Ammon's horn (tissue), 1 donor: ENCODE measurements at places on chromosomes 2 and 18.

DNA sequence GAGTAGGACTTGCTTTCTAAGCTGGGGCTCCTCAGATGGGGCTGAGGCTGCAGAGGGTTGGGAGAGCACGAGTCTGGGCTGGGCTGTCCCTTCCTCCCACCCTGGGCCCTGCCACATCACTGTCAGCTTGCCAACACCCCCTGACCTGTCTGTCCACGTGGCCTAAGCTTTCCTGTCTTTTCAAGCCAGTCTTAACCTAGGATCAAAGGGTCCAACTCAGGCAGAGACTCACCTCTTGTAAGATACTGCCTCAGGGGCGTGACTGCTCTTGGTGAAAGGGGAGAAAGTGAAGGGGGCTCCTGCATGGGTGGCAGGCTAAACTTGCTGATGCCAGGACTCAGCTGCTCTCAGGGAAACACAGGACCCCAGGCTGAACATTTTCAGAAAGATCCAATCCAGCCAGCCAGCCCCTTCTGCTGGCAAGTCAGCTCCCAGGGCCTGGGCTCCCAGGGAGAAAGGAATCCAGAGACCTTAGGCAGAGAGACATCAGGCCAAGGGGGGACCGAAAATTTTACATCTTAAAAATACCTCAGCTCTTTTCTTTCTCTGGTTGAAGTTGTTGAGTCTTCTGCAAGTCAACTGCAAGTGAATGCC lies 144.2 kb upstream of the ID2 start:
- DNase-seq: no peak

- DNase-seq: no peak
Observed at GRCh38 chr2:240619506-240620148, 5.7 kb upstream of the GPR35 start.

GRCh38 chr2:64442801-64443429 lies 11.0 kb upstream of the LGALSL start:
- DNase-seq: no peak

DNA sequence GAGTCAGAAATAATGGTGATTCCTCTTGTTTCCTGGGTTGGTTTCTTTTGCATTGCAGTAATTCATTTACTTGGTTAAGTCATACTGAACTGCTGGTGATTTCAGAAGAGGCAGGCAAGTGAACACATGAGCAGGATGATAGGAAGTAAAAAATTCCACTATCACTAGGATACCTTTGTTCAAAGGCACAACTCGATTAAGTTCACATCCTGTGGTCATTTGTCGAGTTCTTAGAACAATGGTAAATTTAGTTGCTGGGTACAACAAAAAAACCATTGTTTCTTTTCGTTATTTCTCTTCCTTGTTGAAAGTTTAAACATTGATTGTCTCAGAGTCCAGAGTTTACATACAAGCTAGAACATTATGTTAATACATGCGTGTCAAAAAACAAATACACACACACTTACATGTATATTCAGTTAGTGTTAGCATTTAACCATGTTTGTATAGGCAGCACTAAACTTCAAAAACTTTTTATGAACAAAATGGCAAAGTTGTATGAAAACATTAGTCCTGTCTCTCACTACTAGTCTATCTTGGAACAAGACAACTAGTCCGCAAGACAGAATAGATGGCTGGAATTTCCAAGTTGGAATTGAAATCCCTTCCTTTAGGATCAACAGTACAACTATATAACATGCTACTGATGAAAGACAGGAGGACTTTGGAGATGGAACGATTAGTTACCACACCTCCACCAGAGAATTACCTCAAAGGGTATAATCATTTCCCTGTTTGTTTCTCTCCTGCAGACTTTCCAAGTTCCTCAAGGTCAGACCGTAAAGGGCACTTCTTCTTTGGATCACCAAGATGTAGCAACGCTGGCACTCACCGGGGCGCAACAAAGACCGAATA lies 26.2 kb downstream of the STK39 start:
- no peak for DNase-seq

DNA sequence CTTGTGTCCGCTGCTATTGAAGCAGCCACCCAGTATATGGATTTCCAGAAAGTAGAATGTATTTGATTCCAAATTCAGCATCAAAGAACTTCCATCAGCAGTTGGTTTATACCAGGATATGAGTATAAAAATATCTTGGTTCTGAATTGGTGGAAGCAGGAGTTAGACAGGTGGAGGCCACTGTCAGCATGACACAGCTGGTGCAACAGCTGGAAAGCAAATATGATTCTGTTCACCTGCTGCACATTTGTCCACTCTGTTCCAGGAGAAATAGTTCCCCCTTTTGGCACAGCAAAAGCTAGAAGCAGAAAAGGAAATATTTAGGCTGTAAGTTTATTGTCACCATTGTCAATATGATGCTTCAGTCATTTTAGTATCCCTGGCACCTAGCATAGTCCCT lies 41.2 kb downstream of the KIAA2012 start:
- no peak for DNase-seq

DNA sequence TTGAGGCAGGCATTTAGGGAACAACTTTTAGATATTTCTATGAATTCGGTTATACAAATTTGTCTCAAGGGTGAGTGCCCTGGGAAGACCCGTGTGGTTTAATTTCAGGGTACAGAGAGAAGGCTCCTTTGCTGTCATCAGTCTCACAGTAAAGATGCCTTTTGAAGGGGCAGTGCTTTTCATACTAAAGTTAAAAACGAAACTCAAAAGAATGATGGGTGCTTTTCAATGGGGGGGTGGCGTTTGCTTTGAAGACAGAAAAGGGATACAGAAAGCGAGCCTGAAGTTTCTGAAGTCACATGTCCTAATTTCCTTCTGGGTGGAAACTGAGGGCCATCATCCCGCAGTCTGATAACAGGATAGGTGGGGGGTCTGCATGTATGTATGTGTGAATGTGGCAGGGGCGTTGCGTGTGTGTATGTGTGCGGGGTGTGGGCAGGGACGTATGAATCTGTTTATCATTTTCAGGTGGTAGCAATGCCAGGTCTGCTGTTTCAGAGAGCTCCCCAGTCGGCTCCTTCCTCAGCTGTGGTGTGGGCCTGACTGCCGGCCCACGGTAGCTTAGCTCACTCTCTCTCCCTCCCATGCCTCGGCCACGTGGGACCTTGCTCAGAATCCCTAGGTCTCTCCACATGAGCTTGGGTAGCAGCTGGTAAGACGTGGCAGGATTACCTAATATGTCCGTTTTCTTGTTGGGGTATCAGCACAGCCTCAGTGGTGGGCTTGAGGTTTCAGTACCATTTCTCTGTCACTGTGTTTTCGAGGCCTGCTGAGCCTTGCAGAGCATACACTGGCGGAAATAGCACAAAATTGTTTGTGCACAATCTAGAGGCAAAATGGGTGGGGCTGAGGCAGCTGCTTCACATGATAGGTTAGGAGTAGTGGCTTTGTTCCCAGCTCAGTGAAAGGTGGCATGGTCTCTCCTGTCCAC lies 32.7 kb downstream of the ARHGAP25 start:
- no peak for DNase-seq

GRCh38 chr18:48996901-48997463 lies 46.2 kb upstream of the SMAD7 start:
- no peak for DNase-seq

DNA sequence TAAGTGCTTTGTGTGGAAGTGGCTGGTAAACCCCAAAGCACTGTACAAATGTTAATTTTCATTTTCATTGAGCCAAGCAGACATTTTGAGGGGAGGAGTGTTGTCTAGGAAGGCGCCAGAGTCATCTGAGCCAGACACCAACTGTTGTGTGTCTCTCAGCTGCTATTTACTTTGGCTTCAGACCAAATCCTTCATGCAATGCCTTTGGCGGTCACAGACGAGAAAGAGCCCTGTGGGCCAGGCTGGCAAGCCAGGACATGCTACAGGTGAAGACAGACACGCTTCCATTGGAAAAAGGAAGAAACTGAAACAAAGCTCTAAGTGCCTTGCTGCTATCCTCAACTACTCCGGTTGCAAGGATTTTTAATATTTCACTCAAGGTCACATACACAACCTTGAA lies 115.4 kb upstream of the CDC42EP3 start:
- no peak for DNase-seq

DNA sequence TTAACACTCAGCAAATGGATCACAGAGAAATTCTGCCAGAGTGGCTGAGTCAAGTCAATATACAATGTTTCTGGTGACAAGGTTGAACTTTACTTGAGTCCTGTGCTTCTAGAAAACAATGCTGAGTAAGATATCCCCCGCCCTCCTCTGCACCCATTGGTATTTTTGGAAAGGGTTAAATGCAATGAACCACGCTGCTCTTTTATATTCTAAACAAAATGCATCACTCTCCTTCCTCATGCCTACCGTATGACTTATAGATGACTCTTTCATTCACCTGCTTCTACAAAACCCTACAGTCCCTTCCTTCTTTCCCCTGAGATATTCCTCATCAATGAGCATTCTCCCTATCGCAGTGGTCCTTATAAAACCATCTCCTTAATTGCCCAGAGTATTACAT lies 168.8 kb downstream of the TXNL1 start:
- no peak for DNase-seq

GRCh38 chr2:178553047-178553446 lies 72.8 kb downstream of the PLEKHA3 start:
- DNase-seq: peak; percentile 16

GRCh38 chr2:133292259-133292658 lies 276.0 kb downstream of the NCKAP5 start:
- no peak for DNase-seq

- no peak for DNase-seq
Observed at GRCh38 chr2:237900891-237901831, 41.7 kb downstream of the RAMP1 start.

DNA sequence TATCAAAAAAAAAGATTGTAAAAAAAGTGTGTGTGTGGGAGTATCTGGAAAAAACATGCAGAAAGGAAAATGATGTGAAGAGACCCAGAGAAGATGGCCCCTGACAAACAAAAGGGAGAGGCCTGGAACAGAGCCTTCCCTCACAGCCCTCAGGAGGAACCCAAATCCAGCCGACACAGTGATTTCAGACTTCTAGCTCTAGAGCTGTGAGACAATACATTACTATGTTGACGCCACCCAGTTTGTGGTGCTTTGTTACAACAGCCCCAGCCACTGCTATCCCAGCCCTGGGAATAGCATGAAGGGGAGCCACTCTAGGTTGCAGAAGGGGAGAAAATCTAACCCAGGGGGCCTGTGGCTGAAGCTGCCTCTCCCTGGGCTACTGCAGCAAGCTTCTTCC lies 59.0 kb upstream of the ZBTB7C start:
- DNase-seq: no peak

DNA sequence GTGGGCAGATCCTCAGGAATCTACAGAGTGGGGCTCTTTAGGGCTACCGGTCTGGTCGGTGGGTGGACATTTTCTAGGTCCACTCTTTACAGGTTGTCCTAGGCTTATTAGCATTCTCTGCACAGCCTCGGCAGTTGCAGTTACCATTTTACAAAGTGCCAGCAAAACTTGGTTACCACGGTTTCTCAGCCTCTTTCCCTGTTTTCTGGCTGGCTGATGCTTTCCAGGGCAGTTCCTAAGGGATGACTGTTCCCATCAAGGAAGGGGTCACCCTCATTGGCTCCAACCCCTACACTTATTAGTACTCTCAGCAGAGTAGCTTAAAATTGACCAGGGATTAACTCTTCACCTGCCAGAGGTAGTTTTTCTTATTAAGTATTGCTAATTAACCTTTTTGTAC lies 2.0 kb upstream of the AQP4 start:
- DNase-seq: peak; percentile 60
